ENCODE measurements at places on chromosomes 6 and 20. TPM values are rescaled to one million over a fixed set of nuclear protein-coding genes. Genes with fewer than 3 reads are reported as not detected.

- H3K4me1 ChIP-seq, result peaks cover 11% of the 10 kb centered on the region
- no peak for DNase-seq
- H3K27ac ChIP-seq, result peak overlapping the region; percentile 80
- no peaks in the 10 kb centered on the region for H3K36me3 ChIP-seq
Observed at GRCh38 chr6:138989098-138989983, 1.3 kb upstream of the REPS1 start.

The SCAND1 gene
- 41.2 TPM for total RNA-seq

The ENPP4 gene
- total RNA-seq, result 5.9 TPM

The MAP7 gene
- total RNA-seq, result 2.3 TPM

The SLC22A1 gene
- 3.7 TPM for total RNA-seq

DNA sequence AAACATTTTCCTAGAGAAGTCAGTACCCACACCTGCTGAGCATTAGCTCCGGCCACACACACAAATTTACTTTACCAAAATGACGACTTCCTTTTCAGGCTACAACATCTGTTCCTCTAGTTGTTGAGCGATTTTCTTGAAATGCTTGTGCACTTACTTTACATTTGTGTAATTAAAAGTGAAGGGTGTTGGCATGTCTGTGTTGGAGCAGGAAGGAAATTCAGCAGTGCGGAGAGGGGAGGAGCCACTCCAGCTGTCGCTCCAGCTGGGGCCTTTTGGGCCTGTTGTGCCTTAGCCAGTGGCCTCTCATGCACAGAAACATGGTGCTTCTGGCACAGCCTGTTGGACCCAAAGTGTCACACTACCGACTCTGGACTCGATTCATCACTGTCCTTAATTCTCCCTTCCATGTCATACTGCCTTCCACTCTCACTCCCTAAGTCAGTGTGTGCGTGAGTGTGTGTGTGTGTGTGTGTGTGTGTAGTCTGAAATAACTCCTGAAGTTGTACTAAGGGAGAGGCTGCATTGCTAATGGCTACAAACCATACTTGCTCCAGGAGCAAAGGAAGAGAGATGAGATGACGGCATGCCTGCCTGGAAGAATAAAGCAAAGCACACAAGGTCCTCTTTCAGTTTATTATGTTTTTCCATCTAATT lies 191.8 kb upstream of the ARG1 start:
- DNase-seq, result no peak
- H3K27ac ChIP-seq, result no peak overlapping the region
- H3K27me3 ChIP-seq, result no peaks in the 10 kb centered on the region
- peaks cover 6% of the 10 kb centered on the region for H3K36me3 ChIP-seq

The DSE gene
- 1.9 TPM for total RNA-seq

DNA sequence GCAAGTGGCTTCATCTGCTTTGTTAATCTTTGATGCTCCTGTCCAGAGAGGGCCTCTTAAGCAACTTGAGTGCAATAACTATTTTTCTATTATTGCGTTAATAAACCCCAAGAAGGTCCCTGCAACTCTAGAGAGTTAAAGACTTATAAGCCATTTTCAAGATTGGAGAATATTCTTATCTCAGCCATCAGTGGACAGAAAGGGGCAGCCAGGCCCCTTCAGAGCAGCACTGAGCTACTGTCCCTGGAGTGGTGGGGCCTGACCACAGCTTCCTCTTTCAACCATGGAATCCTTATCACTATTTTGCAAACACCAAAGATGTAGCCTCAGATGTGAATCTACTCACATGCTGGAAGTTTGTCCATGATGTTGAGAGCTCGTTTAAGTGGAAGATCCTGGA lies 2.8 kb upstream of the MAS1L start:
- H3K27me3 ChIP-seq, result peaks cover 5% of the 10 kb centered on the region
- H3K4me3 ChIP-seq, result no peak overlapping the region
- no peak overlapping the region for H3K27ac ChIP-seq

- DNase-seq, result no peak
- H3K4me3 ChIP-seq, result no peak overlapping the region
- peaks cover 6% of the 10 kb centered on the region for H3K36me3 ChIP-seq
- peaks cover 8% of the 10 kb centered on the region for H3K4me1 ChIP-seq
- no peaks in the 10 kb centered on the region for H3K27me3 ChIP-seq
Observed at GRCh38 chr6:109772883-109773431, 81.9 kb downstream of the FIG4 start.

DNA sequence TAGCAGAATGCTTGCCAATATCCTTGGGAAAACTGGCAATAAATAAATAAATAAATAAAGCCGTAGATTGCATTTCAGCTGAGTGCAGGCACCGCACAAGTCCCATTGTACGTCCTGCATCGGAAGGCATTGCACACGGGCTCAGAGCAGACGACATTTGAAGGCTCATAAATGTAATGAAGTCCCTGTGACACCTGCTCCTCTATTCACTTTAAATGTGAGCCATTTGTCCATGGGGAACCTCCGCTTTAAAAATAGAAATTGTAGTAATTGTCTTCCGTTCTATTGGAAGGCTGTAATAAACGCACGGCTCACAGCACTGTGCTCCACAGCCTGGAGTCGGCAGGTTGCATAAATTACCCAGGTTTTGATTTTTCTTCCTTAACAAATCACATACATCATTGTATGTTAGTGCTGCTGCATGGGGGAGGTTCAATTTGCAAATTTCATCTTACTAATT lies 32.6 kb downstream of the MYT1 start:
- no peaks in the 10 kb centered on the region for H3K36me3 ChIP-seq
- DNase-seq, result no peak
- no peaks in the 10 kb centered on the region for H3K27me3 ChIP-seq
- H3K27ac ChIP-seq, result no peak overlapping the region
